ENCODE measurements at places on chromosomes 5 and 9. TPM values are rescaled to one million over a fixed set of nuclear protein-coding genes. Genes with fewer than 3 reads are reported as not detected.

DNA sequence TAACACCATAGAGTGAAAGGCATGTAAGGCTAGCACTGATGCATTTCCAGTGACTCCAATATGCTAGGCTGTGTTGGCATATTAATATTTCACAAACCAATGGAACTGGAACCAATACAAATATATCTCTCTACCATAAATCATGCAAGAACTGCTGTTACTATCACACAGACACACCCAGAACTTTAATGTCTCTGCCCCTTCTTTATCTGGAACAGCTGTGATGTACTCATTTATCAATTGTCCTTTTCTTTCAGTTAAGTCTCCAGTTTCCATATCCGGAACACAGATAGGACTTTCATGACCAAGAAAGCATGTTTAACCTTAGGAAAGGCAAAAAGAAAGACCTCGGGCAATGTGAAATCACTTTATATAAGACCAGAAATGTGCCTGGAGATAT, 70.3 kb downstream of the SPTLC1 start:
- H3K4me1 ChIP-seq: no peaks in the 10 kb centered on the region
- no peak for DNase-seq
- H3K27me3 ChIP-seq: no peaks in the 10 kb centered on the region
- no peak overlapping the region for H3K4me3 ChIP-seq
- no peak overlapping the region for H3K27ac ChIP-seq

GRCh38 chr5:57581772-57582171, 99.2 kb upstream of the ACTBL2 start:
- no peak overlapping the region for H3K27ac ChIP-seq
- H3K4me1 ChIP-seq: no peaks in the 10 kb centered on the region
- DNase-seq: no peak
- H3K36me3 ChIP-seq: no peaks in the 10 kb centered on the region

- no peak overlapping the region for H3K27ac ChIP-seq
- H3K4me1 ChIP-seq: no peaks in the 10 kb centered on the region
- H3K27me3 ChIP-seq: no peaks in the 10 kb centered on the region
- no peaks in the 10 kb centered on the region for H3K36me3 ChIP-seq
- DNase-seq: no peak
Observed at GRCh38 chr9:106146066-106146840, 451.9 kb downstream of the TMEM38B start.

Gene KIF24
- 1.4 TPM for total RNA-seq

DNA sequence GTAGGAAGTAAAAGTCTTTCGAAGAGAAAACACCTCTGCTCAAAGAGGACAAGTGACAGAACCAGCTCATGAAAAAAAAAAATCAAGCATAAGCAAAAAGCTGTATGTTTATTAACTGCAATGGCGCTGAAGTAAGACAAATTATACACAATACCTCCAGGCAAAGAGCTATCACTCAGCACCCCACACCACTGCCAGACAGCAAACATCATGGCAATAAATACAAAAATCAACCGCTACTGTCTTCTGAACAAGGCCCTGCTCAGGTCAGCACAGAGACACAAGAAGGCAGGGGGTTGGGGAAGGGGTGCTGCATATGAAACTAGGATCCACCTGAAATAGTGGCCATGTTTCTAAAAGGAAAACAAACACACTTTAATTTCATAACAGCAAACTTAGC, 50.4 kb downstream of the MAPKAP1 start:
- H3K4me3 ChIP-seq: no peak overlapping the region
- no peaks in the 10 kb centered on the region for H3K27me3 ChIP-seq
- peaks cover 10% of the 10 kb centered on the region for H3K36me3 ChIP-seq

Gene TTC16
- total RNA-seq: 1.3 TPM

Gene SLC34A1
- total RNA-seq: not detected

GRCh38 chr9:114324492-114324891, 1.6 kb downstream of the ORM1 start:
- no peak for DNase-seq
- H3K27ac ChIP-seq: no peak overlapping the region
- H3K4me1 ChIP-seq: no peaks in the 10 kb centered on the region

Gene IQGAP2
- 42.0 TPM for total RNA-seq

DNA sequence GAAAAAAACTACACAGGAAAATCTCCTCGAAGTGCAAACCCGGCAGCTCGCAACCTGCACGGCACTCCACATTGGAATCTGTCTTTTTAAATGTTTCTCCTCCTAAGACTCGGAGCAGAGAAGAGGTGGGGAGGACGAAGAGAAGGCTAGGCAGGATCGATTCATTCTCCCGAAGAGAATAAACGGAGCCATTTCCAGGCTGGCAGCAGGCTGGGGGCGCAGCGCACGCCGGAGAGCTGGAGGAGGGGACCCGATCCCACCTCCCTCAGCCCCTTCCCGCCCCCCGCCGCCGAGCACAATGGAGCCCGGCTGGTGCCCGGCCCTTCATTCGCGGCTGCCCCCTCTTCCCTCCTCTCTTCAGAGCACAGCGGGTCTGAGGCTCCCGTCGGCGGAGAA, 628 bp downstream of the HOMER1 start:
- H3K4me3 ChIP-seq: peak overlapping the region; percentile 96
- H3K27ac ChIP-seq: peak overlapping the region; percentile 93
- H3K27me3 ChIP-seq: peaks cover 32% of the 10 kb centered on the region
- peaks cover 9% of the 10 kb centered on the region for H3K4me1 ChIP-seq
- H3K36me3 ChIP-seq: no peaks in the 10 kb centered on the region

DNA sequence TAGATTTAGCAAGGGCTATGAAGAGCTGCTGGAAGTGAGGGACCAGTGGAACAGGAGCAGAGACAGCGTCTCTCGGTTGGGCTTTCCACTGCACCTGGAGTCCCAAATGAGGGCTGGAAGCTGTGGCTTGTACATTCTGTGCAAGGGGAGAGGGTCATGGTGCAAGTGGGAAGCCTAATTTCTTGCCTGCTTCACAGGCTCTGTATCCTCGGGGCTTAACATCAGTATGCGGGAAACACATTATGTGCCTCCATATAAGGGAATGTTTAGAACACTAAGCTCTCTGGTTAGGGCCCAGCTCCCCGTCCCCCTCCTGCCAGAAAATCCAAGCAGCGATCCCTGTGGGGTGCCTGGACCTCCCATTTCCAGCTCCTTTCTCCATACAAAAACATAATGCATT, 89.0 kb upstream of the NIPAL4 start:
- no peak overlapping the region for H3K27ac ChIP-seq
- no peaks in the 10 kb centered on the region for H3K4me1 ChIP-seq
- peaks cover 13% of the 10 kb centered on the region for H3K36me3 ChIP-seq
- H3K27me3 ChIP-seq: no peaks in the 10 kb centered on the region

- H3K27me3 ChIP-seq: peaks cover 5% of the 10 kb centered on the region
- no peaks in the 10 kb centered on the region for H3K4me1 ChIP-seq
- H3K27ac ChIP-seq: no peak overlapping the region
- DNase-seq: no peak
- H3K36me3 ChIP-seq: no peaks in the 10 kb centered on the region
- H3K4me3 ChIP-seq: no peak overlapping the region
Observed at GRCh38 chr9:135178498-135178897, 91.0 kb downstream of the OLFM1 start.

- H3K4me1 ChIP-seq: no peaks in the 10 kb centered on the region
- no peak for DNase-seq
- no peak overlapping the region for H3K27ac ChIP-seq
- H3K4me3 ChIP-seq: no peak overlapping the region
- H3K27me3 ChIP-seq: no peaks in the 10 kb centered on the region
- H3K36me3 ChIP-seq: no peaks in the 10 kb centered on the region
Observed at GRCh38 chr9:116365056-116365471, 211.5 kb downstream of the PAPPA start.

Gene PTPRD
- 17.2 TPM for total RNA-seq
